CD8-positive, alpha-beta T cell (primary cell): ENCODE measurements at places on chromosomes 16 and 17.

GRCh38 chr17:72604518-72604917, 483.7 kb downstream of the SOX9 start:
- no peak for DNase-seq

DNA sequence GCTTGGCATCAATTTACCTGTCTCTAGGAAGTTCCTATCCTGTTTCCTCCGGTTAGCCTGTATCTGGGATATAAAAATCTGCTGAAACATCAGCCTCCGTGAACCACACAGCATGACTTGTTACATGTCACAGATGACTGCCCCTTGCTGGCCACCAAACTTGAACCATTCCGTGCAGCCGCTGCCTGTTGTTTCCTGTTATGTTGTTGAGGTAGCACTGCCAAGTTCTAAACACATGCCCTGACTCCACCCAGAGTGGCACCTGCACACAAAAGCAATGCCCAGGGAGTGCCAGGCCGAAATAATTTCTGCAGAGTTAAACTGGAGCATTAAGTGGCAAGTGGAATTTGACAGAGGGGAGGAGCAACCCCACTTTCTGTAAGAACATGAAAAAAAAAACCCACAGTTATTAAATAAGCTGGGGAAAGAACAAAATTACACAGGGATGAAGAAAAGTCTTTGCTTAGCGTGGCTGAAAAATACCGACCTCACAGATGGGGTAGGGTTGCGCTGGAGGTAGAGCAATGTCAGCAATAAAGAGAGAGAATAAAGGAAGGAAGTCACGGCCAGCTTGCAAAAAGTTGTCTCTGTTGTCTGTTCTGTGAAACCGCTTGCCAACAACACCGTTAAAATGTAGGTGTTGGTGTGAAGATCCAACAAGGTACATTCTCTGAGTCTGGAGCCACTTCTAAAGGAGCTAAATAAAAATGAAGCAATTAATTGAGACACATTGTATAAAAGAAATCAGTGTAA, 174.6 kb upstream of the CDH13 start:
- no peak for DNase-seq

DNA sequence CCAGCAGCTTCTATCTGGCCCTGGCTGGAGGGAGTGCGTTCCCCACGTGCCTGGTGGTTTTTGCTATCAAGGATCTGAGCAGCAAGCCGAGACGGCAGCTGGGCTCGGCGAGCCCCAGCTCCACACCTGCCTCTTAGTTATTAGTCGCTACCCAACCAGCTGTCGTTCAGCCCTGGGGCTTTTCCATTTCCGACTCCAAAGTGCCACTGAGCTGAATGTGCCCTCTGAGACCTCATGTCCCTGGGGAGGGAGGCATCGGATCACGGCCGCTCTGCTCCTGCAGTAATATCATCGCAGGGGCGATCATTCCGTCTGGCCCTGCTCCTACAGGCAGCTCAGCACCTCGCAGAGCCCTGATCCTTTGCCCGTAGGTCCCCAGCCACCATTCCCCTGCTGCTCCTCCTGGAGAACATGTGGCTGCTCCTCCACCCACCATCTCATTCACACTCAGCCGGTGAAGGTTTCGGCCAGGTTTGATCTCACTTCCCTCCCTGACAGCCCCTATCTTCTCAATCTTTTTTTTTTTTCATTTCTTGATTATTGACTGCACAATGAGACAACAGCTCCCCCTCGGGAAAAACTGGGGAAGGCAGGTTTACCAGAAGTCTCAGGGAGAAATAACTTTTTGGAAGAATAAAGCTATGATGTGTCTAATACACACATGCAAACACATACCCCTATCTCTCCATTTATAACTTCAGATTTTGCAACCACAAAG, 86.7 kb downstream of the ZFHX3 start:
- DNase-seq: no peak

DNA sequence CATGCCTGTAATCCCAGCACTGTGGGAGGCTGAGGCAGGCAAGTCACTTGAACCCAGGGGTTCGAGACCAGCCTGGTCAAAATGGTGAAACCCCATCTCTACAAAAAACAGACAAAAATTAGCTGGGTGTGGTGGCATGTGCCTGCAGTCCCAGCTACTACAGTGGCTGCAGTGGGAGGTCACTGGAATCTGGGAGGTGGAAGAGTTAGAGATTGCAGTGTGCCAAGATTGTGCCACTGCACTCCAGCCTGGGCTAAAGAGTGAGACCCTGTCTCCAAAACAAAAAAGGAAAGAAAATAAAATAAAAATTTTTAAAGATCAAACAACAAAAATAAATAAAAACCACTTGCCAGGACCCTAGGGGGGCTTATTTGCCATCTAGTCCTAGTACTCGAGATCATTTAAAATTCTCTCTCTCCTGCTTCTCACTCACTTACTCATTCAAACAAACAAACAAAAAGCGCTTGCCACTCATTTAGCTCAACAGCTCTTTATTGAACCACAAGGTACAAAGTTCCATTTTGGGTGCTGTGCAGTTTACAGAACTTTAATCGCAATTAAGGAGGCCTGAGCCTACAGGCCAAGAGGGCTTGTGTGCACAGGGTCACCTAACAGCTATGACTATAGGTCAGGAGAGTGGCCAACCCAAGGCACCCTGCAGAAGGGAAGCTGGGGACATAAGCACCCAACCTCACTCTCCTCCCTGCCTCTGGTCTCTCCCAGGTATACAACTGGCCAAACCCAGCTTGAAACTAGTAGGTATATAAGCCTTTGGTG, 4.4 kb downstream of the CHD9NB start:
- DNase-seq: no peak

- DNase-seq: no peak
These were observed 59.1 kb downstream of the PDPK1 start for GRCh38 chr16:2596747-2597559.

DNA sequence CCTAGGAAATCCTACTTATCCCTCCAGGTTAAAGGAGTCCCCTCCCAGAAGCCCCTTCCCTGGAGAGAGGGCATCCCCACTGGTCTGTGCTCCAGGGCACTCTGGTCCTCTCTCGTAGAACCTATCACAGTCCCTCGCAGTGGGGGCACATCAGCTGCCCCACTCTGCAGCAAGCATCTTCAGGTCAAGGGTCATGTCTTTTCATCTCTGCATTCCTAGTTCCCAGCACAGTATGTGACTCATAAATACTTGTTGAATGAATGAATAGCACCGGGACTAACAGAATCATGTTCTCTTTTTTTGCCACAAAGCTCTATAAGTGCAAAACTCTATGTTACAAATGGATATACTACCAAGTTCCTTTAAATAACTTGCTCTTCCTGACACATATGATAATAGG, 36.0 kb downstream of the RNF157 start:
- no peak for DNase-seq

- DNase-seq: no peak
These were observed 3.7 kb downstream of the PPP4C start for GRCh38 chr16:30079480-30079879.

GRCh38 chr17:27878776-27879562, 14.2 kb downstream of the LYRM9 start:
- peak; percentile 63 for DNase-seq

DNA sequence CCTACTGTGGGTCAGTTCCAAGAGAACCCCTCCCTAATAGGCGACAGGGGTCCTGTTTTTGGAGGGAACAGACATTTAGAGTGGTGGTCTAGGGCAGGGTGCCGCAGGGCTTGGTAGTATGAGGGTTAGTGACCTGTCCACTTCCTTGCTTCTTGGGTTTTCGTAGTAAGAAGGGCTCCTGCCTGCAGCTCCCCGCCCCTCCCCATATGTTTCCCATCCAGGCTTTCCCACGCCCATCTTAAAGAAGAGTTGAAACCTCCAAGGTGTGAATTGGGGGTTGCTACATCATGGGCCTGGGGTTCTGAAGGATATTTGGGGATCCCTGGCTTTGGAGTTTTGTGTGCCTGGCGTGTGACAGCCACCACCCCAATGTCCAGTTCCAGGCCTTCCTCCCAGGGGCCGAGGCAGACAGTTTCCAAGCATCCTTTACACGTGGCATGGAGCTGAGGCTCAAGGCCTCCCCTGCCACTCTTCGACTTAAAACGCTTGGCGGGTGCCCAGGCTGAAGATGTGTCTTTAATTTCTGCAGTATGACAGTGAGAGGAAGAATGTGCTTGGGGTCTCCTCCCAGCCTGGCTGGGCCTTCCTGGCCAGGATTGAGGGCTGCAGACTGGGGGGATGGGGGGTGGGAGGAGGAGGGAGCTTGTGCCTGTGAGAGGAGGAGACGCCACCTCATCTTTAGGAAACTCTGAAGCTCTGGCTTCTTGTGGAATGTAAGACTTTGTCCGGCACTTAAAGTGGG, 2.3 kb upstream of the COL1A1 start:
- DNase-seq: no peak

DNA sequence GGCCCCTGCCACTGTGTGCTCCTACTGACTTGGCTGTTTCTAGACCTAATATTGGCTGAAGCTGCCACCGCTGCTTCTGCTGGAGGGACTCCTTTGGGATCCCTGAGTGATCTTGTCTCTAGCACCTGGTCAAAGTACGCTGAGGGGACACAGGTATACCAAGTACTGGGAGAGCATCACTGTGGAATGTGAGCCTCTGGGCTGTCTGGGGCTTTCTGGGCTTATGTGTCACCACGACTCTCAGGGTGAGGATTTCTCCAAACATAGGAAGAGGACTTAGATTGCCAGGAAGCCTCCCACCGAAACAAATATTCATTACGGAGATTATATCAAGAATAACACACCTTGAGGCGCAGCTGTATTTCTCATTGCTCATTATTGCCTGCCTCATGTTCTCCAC, 435.8 kb downstream of the HS3ST3B1 start:
- DNase-seq: no peak

- DNase-seq: no peak
These were observed 11.7 kb upstream of the SPATA32 start for GRCh38 chr17:45273551-45273957.

GRCh38 chr17:19247473-19247872, 10.3 kb downstream of the EPN2 start:
- no peak for DNase-seq

DNA sequence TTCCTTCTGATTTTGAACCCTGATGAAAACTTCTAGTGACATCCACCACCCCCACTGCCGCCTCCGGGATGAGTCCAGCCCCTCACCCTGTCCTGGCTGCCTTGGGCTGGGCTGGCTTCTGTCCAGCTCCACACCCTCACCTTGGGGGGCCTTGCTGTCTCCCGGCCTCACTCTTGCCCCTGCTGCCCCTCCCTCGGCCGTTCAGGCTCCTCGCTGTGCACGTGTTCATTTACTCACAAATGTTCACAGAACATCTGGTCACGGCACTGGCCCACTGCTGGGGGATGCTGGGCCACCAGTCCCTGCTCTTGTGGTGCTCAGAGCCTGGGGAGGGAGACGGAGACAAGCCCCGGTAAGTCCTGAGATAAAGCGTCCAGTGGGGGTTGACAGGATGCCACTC, 40.6 kb downstream of the PRMT7 start:
- DNase-seq: no peak

- no peak for DNase-seq
These were observed 12.0 kb upstream of the RNF157 start for GRCh38 chr17:76252040-76252954.

DNA sequence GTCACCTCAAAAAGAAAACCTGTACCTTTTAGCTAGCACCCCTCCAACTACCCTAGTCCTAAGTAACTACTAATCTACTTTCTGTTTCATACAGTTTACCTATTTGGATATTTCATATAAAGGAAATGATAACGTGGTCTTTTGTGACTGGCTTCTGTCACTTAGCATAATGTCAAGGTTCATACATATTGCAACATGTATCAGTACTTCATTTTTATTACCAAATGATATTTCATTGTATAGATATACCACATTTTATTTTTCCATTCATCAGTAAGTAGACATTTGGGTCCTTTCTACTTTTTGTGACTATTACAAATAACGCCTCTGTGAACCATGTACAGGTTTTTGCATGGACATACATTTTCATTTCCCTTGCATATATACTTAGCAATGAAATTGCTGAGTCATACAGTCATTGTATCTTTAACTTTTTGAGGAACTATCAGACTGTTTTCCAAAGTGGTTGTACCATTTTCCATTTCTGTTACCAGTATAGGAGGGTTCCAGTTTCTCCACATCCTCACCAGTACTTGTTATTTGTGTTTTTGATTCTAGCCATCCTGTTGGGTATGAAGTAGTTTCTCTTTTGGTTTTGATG, 23.7 kb downstream of the MOSMO start:
- no peak for DNase-seq

- no peak for DNase-seq
These were observed 1.4 kb downstream of the RAB26 start for GRCh38 chr16:2149630-2150417.

GRCh38 chr16:19715566-19715965, 2.5 kb downstream of the KNOP1 start:
- DNase-seq: no peak

- DNase-seq: no peak
These were observed 2.3 kb downstream of the STX1B start for GRCh38 chr16:31008149-31008548.

DNA sequence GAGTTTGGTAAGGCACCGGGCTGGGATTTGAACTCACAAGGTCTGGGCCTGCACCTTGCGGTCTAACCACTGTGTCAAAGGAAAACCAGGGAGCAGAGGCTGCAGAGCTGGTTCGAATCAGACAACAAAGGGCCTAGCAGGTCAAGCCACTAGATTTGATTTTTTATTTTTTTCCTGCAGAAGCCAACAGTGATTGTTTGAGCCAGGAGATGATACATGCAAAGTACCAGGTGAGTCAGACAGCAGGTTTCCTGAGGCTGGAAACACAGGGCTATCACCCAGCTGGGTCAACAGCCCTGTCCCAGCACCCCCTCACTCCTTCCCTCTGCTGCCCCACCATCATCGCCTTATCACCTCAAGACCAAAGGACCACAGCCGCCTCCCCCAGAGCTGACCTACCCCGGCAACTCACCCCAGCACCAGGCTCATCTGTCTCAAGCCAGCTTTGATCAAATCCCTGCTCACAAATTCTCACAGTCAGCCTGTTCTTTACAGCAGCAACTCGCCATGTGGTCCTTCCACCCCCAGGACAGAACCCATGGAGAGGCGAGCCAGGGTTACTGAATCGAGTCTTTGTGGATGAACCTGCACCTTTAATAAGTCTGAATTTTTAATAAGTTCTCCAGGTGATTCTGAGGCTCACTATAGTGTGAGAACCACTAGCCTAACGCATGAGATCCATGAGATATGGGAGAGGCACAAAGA, 13.0 kb upstream of the KRT19 start:
- no peak for DNase-seq

DNA sequence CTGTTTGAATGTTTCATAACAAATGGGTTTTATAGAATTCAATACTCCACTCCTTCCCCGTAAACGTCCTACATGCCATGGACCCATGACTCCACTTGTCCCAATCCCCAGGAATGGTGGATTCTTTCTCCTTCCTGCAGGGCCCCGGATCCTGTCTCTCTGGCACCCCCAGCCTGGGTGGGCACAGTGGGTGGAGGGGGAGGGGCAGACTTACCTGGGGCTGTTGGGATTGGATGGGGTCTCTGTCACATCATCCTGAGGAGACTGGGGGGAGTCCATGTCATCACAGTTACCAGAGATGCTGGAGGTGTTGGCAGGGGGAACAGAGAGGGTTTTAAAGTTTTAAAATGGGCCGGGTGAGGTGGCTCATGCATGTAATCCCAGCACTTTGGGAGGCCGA, 13.2 kb downstream of the TRPV3 start:
- no peak for DNase-seq

GRCh38 chr16:50573947-50574744, 25.9 kb downstream of the NKD1 start:
- DNase-seq: no peak
